NCI-H1048 (cell line): ENCODE measurements at places on chromosomes 11 and 22.

- no peak for DNase-seq
These were observed 149.4 kb downstream of the NXPE2 start for GRCh38 chr11:114827736-114828135.

GRCh38 chr11:109769858-109770257, 323.3 kb upstream of the ZC3H12C start:
- no peak for DNase-seq

DNA sequence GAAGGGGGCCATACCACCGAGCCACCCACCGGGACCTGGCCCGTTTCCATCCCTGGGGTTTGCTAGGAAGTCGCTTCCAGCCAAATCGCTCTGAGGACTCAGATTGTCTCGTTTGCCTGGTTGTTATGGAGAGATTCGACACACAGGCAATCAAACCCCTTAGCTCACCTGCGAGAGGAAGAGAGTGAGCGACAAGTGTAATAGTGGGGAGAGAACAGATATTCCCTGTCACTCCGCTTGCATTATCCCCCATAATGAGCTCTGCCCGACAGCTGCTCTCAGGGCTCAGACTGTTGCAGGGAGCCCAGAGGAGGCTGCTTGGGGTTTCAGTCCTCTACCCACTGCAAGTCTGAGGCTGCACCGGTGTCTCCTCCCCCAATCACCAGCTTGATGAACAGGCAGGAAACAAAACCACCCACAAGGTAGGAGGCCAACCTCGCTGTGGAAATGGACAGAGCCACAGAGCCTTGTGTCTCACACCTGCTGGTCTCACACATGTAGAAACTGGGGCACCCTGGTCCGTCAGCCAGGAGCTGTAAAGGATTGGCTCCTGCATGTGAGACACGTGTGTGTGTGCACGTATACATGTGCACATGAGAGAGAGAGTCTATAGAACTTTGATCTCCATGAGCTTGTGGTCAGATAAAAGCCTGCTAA, 351.1 kb downstream of the BUD13 start:
- DNase-seq = no peak

DNA sequence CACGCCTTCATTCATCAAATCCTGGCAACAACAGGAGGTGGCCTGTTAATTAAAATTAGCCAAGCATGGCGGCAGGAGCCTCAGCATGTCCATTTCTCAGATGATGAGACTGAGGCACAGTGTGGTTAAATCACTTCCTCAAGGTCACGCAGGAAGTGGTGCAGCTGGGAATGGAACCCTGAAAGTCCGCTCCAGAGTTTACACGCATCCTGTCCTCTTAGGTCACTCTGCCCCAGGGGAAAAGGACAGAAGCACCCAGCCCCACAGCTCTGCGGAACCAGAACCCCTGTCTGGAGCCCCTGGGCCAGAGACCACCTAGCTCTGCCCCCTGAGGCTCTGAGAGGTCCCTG, 19.6 kb downstream of the RPL3 start:
- DNase-seq = no peak

DNA sequence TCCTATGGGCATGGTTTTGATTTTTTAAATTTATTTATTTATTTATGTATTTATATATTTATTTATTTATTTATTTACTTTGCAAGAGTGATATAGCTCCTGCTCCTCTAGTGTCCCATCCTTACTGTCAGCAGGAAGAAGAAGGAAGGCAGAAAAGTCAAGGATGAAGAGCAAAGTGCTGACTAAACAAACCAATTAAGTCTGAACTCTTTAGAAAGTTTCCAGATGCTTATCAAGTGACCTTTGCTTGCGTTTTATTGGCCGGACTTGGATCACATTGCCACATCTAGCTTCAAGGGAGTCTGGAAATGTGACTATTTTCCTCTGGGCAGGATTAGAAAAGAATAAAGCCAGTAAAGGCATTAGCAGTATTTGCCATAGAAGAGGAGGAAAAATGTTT, 8.7 kb upstream of the OR4B1 start:
- DNase-seq = no peak

GRCh38 chr11:115496892-115497291, 7.3 kb downstream of the CADM1 start:
- DNase-seq = no peak

GRCh38 chr11:93478841-93479240, 64.3 kb downstream of the SMCO4 start:
- no peak for DNase-seq

DNA sequence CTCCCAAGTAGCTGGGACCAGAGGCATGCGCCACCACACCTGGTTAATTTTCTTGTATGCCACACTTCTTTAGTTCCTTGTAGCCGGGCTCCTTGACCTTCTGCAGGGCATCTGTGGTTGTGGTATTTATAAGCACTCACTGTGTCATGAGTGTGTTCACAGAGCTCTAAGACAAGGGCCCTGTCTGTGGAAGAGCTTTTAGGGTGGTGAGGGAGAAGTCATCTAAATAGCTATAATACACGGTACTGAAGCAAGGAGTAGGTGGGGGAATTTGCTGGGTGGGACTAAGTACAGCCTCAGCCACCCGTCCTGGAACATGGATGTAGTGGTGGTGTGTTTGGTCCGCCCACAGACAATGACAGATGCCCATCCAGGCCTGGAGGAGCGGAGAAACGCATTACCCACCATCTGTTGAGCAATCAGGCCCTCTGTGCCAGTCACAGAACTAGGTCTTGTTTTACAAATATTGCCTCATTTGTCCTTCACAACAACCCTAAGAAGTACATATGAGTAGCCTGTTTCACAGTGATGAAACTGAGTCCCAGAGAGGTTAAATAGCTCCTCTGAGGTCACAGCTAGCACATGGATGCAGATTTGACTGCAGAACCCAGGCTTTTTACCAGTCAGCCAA, 10.1 kb downstream of the ACO2 start:
- no peak for DNase-seq

DNA sequence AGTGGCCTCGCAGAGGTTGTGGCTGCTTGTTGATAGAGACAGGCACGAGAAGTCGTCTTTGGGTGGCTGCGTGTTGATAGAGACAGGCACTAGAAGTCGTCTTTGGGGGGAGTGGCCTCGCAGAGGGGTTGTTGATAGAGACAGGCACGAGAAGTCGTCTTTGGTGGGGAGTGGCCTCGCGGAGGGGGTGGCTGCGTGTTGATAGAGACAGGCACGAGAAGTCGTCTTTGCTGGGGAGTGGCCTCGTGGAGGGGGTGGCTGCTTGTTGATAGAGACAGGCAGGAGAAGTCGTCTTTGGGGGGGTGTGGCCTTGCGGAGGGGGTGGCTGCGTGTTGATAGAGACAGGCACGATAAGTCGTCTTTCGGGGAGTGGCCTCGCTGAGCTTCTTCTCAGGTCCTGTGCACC, 328.8 kb downstream of the TBC1D22A start:
- no peak for DNase-seq

- no peak for DNase-seq
These were observed 49.5 kb downstream of the LGR4 start for GRCh38 chr11:27423125-27423524.

- DNase-seq = no peak
These were observed 18.4 kb downstream of the CSNK2A3 start for GRCh38 chr11:11334607-11335006.

GRCh38 chr11:28420099-28420498, 311.9 kb downstream of the METTL15 start:
- no peak for DNase-seq

DNA sequence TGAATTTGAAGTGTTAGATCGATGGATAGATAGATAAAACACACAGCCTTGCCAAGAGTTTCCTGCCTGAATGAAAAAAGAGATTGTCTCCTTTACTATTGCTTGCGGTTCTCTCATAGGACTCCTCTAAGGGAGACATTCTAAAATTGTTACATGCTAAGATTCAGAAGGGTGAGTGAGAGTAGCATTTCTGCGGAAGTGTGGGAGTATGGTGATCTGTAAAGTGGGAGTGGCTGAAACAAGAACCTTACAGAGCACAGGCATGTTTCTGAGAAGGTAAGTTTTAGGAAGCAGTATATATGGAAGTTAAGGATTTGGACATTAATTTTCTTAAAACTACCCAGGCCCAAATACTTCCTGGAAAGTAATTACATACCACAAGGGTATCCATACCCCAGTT, 139.6 kb downstream of the TRIM44 start:
- DNase-seq = no peak
